Upper lobe of left lung (tissue), 6 donors: ENCODE measurements at places on chromosomes 16 and 17.

- no peak for DNase-seq
These were observed 215.8 kb downstream of the RBFOX3 start for GRCh38 chr17:79395066-79395465.

DNA sequence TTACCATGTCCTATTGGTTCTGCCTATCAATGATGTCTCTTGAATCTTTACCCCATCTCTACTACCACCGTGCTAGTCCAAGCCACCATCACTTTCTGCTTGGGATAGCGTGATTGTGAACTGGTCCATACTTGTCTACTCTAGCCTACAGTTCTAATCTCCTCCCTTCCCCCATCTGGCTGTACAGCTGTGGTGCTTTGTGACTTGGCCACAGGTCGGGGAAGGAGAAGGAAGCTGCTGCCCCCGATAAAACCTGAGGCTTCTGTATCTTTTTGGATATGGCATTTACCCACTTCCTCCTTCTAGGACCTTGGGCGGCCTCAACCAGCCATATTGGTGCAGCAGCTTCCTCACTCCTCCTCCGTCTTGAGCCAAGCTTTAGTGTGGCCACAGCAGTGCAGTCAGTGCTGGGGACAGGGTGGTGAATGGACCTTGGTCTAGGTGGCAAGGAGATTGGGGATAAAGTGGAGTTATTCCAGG is 314 bp upstream of the ITGA2B start:
- no peak for DNase-seq

GRCh38 chr17:4913994-4914393 is 11.1 kb upstream of the CHRNE start:
- no peak for DNase-seq

DNA sequence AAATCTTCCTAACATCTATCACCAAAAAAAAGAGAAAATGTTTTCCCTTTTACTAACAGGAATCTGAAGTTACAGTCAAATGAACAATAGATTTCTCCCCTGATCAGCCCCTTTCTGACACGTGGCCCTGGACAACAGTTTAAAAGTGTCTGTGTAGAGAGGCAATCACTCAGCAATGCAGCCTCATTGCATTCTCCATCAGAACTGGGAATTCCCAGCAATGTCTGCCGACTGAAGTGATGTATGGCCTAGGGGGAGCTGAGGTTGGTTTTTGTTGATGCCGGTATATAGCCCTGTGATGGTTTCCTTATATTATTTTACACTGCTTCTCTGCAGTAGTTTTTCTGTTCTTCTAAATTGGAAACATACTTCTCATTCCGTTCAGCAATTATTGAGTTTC is 904.3 kb upstream of the CDH8 start:
- DNase-seq: no peak

DNA sequence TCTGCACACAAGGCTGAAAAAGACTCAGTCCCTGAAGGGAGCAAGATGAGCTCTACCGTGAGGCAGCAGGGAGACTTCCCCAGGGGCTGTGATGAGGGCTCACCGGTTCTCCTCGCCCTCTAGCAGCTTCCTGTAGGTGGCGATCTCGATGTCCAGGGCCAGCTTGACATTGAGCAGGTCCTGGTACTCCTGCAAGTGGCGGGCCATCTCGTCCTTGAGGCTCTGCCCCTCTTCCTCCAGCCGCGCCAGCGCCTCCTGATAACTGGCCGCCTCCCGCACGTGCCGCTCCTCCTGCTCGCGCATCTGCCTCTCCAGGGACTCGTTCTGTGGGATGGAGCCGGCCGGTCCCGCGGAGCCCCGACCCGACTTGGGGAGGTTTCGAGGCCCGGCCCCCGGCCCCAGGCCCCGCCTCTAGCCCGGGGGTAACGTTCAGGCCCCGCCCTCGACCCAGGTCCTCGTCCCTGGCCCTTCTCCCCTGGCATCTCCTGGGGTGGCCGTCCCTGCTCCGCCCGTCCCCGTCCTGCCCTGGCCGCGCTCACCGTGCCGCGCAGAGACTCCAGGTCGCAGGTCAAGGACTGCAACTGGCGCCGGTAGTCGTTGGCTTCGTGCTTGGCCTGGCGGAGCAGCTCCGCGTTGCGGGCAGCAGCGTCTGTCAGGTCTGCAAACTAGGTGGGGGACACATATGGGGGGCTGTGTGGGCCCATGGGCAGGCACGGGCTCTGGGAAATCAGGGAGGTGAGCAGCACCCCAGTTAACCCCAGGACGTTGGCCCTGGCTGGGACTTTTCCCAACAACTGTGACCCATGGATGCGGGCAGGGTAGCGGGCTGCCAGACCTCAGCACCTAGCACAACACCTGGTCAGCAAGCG is 3.9 kb downstream of the GFAP start:
- DNase-seq: peak; percentile 88

- DNase-seq: peak; percentile 69
These were observed 21.1 kb upstream of the TFAP4 start for GRCh38 chr16:4293822-4294457.

GRCh38 chr16:50309527-50310307 is 43.4 kb downstream of the ADCY7 start:
- peak; percentile 16 for DNase-seq

- DNase-seq: no peak
These were observed 14.5 kb downstream of the KIF19 start for GRCh38 chr17:74340470-74341023.

- DNase-seq: no peak
These were observed 47.3 kb upstream of the RBFOX3 start for GRCh38 chr17:79657861-79658810.

- no peak for DNase-seq
These were observed 33.3 kb downstream of the MYH3 start for GRCh38 chr17:10623737-10624338.

DNA sequence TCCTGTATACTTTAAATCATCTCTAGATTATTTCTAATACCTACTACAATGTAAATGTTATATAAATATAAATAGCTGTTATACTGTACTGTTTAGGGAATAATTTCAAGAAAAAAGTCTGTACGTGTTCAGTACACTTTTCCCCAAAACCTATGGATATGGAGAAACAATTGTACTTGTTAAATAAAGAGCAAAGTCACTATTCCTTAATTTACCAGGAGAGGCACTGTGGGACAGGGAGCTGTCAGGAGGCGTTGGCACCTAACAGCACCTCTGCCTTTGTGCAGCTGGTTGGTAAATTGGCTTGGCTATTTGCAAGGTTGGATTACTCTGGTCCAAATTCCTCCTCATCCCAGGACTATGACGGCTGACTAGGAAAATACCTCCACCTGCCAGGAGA is 28.0 kb downstream of the CRHR1 start:
- no peak for DNase-seq

DNA sequence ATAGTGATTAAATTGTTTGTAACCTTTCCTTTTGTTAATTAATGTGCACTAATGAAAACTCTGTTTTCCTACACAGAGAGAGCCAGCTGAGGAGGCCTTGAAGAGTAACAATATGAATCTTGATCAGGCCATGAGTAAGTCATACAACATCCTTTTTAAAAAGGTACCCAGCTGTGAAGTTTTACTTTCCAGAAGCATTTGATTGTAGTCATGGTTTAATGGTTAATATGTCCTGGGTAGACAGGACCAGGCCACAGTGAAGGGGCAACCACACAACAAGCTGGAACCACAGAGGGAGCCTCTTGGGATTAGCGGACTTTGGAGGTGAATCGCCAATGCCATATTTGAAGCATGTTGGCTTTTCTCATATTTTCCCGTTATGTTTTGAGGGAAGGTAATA is 55.6 kb downstream of the TMC6 start:
- DNase-seq: no peak
